Stimulated activated CD4-positive, alpha-beta T cell treated with anti-CD3 and anti-CD28 coated beads, TNF-alpha, amount 100 ng/mL, for 1 hour (primary cell): ENCODE measurements at places on chromosomes 5 and 9.
A peak's percentile ranks its signal among the peaks of the same experiment; 100 is the strongest.

DNA sequence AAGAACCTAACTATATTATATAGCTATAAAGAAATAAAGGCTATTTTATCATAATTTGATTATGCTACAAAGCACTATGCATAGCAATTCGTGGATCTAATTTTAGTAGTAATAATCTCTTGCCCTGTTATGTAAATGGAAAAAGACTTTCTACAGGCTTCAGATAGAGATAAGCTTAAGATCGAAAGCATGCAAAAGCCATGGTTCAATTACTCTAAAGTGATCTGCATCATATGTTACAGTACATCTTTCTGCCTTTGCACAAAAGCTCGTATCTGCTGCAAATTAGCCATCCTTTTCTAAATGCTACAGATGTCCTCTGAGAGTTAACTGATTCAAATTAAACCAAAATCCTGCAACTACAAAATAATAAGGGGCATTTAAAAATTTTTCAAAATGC lies 234.8 kb upstream of the TMEM161B start:
- DNase-seq, result no peak

DNA sequence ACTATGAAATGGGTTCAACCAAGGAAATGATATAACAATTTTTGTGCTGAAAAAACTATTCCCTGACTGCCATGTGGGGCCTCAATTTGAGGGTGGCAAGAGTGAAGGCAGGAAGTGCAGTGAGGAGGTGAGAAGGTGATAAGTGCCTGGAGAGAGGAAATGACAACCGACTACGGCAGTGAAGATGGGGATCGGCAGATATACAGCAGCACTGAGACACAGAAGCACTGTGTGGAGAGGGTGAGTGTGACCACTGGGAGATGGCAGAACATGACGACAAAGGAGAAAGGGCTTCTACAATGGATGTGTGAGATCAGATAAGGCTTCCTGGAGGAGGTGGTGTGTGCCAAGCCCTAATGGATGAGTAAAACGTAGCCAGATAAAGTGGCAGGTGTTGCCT lies 271.8 kb downstream of the TRIM32 start:
- no peak for DNase-seq

- no peak for DNase-seq
Observed at GRCh38 chr9:19286634-19287188, 56.2 kb downstream of the DENND4C start.

DNA sequence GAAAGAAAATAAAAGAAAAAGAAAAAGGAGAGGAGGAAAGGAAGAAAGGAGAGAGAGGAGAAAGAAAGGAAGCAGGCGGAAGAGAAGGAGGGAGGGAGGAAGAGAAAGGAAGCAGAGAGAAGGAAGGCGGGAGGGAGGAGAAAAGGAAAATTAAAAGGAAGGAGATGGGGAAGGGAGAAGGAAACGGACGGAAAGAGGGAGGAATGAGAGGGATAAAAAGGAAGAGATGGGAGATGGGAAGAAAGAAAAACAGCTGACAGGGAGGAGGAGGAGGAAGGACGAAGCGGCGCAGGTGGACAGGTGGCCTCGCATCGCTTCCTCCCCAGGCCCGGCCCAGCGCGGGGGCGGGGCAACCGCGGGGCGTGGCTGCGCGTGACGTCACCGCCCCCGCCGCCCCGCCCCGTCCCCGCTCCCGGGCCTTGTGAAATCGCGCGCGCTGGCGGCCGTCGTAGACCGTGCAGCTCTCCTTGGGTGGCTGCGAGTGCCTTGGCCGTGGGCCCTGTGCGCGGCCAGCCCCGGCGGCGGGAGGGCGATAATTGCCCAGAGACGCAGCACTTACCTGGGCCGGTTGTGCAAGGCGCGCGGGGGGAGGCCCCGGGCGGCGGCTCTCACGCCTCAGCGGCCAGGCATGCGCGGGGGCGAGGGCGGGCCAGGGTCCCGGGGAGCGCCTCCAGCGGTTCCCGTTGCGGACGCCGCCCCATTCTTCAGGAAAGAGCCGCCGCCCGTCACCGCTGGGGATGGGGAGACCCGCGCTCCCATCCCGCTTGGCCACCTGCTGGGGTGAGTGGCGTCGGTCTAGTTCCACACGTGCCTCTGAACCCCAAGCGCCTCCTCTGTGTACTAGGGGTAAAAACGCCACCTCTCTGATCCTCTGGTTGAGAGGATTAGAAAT lies 49.6 kb upstream of the FOXE1 start:
- DNase-seq, result peak; percentile 37

- no peak for DNase-seq
Observed at GRCh38 chr5:151151263-151151660, 6.3 kb downstream of the ANXA6 start.

- no peak for DNase-seq
Observed at GRCh38 chr9:81132318-81132717, 557.0 kb downstream of the TLE1 start.

DNA sequence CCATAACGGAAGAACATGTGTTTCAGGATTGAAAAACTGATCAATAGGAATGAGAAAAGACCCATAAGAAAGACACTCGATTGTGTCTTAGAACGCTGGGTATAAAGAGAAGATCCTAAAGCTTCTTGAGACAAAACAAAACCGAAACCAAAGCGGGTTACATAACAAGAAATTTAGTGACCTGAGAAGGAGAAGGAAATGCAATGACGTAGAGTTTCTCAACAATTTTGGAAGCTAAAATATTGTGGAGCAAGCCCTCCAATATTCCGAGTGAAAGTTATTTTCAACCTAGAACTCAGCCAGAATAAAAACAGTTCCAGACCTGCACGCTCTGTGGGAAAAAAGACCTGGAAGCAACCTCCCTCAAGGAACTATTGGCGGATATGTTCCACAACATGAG lies 81.9 kb upstream of the FREM1 start:
- DNase-seq, result no peak

DNA sequence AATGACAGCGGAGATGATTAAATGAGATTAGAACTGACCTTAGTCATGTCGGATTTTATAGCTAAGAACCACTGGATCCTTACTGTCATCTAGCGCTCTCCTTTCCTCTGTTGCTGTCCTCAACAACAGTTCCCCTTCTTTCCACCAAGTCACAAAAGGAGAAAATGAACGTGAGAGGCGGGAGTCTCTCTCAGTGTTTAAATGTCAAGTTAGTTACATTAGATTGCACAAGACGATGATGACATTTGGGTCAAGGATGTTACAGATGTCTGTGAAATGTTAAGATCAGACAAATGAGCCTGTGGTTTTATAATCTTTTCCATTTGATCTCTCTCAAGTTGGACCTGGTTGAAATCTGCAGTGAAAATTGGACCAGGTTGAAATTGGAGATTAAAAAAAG lies 53.5 kb downstream of the FBXO38 start:
- no peak for DNase-seq

DNA sequence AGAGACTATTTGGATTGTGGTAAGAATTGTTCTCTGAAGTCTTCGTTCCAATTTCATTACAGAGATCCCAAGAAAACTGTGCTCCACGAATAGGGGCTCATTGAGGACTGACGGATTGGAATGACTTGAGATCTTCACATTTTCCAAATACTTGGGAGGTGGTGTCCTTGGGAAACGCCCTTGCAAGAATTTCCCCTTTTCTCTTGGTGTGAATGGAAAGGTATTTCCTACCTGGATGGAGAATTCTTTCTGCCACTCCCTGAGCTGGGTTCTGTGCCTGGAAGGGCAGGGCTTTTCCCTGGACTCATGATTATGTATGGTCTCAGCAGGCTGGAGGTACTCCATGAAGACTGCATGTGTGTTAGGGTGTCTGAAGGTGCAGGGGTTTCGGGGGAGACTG lies 53.9 kb downstream of the SNX18 start:
- no peak for DNase-seq

DNA sequence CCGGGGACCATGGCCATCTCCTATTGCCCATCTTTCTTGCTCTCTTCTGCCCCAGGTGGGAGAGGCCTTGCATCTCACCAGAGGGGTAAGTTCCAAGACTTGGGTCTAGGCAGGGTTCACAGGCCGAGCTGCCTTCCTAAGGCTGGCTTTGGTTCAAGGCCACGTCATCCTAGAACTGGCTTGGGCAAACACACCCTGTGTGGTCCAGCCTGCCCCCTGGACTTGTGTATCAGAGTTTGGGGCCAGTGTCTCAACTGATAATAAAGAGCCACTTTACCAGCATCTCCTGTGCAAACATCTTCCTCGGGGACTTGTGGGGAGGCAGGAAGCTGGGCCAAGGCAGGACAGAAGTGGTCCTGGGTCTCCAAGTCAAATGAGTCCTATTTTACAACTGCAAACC lies 17.8 kb downstream of the BOD1 start:
- no peak for DNase-seq

GRCh38 chr9:138071731-138072130 lies 194.1 kb downstream of the CACNA1B start:
- no peak for DNase-seq

GRCh38 chr5:82601077-82601476 lies 322.9 kb upstream of the RPS23 start:
- no peak for DNase-seq

DNA sequence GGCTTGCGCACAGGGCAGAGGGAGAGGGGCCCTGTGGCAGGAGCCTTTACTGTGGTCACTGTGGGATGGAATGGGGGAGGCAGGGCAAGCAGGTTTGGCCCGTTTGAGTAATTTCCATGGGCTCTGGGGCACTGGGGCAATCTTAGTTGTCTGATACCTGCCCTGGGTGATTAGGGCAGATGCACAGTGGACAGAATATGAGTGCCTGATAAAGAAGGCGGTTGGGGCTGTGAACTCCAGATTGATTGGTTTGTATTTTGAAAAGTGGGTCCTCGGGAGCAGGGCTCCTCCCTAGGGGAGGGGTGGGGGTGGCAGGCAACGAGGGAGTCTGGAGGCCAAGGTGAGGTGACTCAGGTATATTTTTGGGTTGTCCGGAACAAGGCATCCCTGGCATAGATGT lies 247.5 kb downstream of the NSG2 start:
- no peak for DNase-seq

GRCh38 chr5:19264821-19265220 lies 723.2 kb downstream of the CDH18 start:
- DNase-seq, result no peak

DNA sequence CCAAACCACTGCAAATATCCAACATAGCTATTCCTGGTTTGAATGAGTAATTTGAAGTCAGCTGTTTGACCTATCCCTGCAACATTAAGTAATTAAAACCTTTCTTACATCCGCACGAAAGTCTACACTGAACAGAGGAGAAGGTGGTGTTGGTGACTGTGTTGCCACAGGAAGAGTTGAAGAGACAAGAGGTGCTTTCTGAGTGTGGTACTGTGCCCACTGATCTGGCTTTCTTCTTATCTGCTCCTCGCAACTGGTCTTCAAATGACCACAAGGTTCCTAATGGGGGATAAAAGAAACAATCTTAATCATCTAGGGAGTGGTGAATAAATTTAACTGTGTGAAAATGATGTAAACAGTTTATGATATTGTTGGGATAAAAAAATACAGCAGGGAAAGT lies 29.4 kb upstream of the PDCL start:
- no peak for DNase-seq

- DNase-seq, result no peak
Observed at GRCh38 chr5:138536665-138537315, 6.2 kb downstream of the ETF1 start.

GRCh38 chr9:846852-847251 lies 5.4 kb downstream of the DMRT1 start:
- DNase-seq, result no peak

DNA sequence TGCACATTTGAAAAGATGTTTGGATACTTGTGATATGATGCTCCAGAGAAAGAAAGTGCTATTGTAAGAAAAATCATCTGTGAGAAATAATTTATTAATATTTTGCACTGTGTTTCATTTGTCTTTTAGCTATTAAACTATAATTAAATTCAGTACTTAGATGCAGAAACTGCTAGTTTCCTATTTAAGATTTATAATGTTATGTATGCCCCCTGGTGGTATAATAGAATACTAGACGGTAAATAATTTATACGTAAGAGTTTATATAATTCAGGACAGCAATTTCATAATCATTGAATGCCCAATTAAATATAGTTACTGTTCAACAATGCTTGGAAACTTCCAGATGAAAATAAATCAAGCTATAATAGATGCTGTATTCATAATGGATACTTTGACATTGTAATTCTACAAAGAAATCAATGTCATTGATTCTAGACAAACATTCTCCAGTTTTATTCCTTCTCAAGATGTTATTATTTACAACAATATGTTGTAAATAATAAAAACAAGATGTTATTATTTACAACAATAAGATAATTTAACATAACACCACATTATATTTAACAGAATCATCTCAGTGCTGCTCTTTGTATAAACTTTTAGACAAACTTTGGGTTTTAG lies 101.0 kb downstream of the TMEM232 start:
- no peak for DNase-seq
